Fibroblast of upper back skin (primary cell): ENCODE measurements at places on chromosomes 7 and 10.
A peak's percentile ranks its signal among the peaks of the same experiment; 100 is the strongest.

- DNase-seq: peak; percentile 34
Observed at GRCh38 chr7:49852619-49853462, 79.4 kb downstream of the VWC2 start.

DNA sequence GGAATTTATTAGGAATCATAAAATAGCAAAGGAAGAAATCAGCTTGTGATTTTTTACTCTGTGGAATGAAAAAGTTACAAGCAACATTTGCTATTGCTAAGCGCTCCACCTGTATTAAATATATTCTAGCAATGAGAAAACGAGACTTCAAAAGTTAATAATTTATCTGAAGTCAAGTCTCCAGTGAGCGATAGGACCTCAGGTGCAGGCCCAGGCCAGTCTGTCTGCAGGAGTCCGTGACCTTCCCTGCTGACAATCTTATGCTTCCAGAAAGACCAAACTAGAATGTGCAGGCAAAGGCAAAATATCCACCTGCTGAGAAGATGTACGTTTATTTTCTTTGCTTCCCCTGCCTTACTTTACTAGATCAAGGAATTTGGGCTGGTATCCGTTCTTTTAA, 22.7 kb downstream of the MRC1 start:
- no peak for DNase-seq

DNA sequence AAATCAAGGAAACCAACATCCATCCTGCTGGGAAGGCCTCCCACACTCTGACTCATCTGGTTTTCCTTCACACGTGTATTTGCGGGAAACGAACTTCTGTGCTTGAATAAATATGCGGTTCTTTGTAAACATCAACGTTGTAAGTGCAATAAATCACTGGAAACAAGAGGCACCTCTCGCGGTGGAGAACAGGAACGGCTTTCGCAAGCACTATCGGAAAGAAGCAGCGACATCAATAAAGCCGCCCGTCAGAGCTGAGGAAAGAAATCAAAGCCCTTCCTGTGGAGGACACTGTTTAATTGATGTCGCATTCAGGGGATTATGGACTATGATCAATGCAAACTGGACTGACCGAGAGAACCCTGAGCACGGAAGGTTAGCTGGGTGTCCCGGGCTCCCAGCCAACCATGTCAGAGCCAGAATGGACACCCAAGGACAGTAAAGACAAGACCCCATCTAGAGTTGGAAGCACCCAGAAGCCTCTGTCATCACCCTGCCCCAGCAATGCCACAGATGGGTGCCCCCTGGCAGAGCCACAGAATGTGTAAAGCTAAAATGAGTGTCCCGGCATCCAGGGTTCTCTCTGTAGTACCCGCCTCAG, 37.6 kb downstream of the OAT start:
- no peak for DNase-seq

DNA sequence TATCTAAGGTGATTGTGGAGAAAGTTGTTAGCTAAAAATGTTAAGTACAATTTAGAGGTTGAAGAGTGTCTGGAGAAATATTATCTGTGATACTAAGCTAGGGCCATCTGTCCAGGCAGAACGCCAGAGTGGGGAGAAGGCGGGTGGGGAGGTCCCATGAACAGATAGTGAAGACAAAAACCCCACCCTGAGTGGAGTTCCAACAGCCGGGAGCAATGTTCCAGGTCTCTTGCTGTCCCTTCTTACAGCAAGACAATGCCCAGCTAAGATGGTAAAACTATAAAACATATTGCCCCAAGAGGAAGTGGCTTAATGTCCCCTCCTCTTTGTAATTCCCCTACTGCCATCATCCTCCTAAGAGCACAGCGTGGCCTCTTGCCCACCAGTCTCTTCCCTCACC, 10.4 kb upstream of the IL15RA start:
- no peak for DNase-seq
